Fibroblast of skin of scalp (primary cell): ENCODE measurements at places on chromosomes 16 and 17.

DNA sequence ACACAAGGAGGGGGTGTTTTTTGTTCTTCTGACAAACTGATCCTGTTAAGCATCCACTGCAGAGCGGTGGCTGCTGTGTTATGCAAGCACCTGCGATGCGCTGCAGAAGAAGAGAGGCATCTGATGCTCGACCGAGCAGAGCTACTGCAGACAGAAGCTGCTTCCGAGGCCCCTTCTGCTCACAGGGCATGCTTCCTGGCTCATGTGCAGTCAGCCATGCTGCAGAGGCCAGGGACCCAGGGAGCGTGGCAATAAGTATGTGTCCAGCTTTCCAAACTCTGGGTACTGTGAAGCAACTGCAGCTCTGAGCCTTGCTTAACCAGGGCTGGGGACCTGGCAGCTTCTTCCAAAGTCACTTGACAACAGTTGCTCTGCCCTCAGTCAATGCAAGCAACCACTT lies 448.6 kb upstream of the RBFOX1 start:
- DNase-seq: no peak

DNA sequence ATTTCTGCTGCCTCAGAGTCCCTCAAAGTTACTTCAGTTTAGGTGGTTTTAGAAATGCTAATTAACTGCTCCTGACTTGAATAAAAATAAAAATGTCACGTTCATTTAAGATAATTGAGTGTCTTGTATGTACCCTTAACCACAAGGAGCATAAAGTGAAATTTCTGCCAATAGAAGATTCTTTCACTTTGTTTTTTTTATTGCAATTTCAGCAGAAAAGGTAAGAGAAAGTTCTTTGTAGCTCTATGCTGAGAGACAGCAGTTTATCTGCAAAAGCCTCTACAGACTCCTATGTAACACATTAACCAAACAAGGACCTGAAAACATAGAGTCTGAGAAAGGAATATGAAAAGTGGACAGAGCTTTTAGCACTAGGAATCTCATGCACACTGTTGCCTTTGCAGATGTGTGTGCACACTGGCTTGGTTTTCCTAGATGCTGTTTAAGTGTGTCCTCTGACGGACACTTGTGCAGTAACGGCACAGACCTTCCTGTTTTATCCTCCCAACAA lies 11.6 kb downstream of the ARHGAP44 start:
- DNase-seq: no peak

DNA sequence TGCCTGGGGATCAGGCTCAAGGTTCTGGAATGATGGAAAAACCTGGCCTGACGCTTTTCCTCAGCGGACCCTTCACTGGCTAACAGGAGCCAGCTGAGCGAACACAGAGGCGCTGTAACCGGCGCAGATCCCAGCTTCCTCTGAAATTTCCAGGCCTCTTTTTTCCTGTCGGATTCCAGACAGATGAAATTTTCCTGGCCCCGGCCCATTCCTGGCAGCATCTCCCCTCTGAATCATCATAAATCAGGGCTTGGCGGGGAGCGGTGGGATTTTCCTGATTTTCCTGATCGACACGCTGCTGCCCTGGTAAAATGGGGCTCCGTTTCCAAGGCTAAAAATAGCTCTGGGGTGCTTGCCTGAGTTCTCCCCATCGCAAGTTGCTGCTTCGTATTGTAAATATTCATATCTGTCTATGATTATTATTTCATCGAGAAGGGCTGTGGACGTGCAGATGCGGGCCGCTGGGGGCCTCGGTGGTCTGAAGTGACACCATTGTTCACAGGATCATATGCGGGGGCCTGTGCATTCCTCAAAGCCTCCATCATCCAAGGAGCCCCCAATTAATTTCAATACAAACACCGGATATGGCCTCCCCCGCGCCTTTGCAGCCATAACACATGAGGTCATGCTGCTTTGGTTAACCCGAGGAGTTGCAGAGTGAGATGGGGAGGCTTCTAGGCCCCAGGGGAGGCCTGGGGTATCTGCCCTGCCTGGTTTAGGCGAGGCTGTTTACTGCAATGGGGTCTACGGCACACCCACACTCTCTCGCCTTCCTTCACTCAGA lies 45.8 kb upstream of the ETV4 start:
- DNase-seq: peak; percentile 96

DNA sequence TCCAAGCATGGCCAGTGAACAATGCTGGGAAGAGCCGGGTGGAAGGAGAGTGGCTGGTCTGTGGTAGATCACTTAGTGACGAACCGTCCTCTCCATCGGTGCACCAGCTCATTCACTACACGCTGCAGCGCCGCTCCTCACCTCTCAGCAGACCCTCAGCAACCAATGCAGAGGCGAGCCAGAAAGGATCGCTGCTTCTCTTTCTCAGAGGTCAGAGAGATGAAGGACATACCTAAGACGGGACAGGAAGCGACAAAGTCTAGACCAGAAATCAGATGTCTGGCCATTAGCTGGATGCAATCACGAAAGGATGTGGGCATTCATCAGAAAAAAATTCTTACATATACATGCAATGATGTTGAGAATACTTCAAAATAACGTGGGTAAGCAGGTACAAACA lies 26.9 kb downstream of the NSMCE1 start:
- DNase-seq: no peak

DNA sequence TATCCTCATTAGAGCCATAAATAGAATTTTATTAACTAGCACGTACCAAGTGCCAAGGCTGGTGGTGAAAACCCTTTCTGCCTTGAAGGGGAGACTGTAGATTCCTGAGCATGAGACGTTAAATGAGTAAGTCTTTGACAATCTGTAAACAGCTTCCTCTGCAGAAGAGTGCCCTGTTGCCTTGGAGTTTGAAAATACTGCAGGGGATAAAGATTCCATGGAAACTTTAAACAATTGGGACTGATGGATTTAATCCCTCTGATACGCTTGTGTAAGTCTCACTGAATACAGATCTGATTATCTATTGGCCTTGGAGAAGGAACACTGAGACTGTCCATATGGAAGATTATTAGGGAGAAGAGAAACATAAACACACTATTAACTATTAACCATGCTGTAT lies 1053.4 kb upstream of the RBFOX1 start:
- no peak for DNase-seq

DNA sequence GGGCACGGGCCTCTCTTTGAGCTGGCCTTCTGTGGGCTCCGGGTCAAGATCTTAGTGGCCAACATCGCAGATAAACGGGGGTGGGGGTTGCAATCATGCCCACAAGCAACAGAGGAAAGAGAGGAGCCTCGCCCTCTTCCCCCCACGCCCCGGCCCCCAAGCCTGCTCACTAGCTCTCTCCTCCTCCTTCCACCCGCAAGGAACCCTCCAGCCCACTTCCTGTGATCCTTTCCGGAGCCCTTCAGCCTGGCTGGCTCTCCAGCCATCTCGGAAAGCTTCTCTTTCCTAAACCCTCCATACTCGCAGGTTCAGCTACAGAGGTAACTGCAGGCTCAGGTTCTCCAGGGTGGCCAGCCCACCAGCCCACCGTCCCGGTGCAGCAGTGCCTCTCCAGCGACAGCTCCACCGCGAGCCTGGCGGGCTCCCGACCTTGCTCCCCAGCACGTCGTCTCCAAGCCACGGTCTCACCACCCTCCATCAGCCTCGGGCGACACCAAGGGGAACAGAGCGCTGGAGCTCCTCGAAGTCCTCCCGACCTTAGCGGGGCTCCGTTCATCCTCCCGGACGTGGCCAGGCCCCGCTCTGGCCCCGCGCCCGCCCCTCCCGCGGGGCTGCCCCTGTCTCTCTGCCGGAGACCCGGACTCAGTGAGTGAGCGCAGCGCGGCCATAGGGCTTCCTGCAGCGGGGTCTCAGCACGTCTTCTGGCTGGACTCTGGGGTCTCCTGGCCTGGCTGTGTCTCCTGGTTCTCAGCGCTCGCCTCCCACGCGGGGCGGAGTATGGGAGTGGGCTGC lies 12.9 kb upstream of the ODF4 start:
- peak; percentile 39 for DNase-seq

DNA sequence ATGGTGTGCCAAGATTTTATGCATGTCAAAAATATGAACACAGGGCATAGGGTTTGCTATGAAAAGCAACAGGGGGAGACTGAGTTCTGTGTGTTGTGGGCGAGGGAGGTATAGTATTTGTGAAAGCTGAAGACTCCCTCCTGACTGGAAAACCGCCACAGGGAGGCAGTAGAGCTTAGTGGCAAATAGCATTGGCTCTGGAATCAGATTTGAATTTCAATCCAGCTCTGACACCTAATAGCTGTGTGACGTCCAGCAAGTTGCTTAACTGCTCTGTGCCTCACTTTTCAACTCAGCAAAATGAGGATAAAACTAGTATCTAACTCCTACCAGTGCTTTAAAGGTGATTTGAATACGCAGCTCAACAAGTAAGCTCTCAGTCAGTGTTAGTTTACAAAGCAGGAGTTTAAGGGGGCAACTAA lies 22.0 kb downstream of the KPNA2 start:
- peak; percentile 46 for DNase-seq

DNA sequence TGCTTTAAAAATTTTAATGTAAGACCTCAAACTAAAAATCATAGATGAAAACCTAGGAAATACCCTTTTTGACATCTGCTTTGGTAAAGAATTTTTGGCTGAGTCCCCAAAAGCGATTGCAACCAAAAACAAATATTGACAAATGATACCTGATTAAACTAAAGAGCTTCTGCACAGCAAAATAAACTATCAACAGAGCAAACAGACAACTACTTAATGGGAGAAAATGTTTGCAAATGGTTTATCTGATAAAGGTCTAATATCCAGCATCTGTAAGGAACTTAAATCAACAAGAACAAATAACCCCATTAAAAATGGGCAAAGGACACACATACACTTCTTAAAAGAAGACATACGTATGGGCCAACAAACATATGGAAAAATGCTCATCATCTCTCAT lies 242.5 kb downstream of the BCAS3 start:
- no peak for DNase-seq

DNA sequence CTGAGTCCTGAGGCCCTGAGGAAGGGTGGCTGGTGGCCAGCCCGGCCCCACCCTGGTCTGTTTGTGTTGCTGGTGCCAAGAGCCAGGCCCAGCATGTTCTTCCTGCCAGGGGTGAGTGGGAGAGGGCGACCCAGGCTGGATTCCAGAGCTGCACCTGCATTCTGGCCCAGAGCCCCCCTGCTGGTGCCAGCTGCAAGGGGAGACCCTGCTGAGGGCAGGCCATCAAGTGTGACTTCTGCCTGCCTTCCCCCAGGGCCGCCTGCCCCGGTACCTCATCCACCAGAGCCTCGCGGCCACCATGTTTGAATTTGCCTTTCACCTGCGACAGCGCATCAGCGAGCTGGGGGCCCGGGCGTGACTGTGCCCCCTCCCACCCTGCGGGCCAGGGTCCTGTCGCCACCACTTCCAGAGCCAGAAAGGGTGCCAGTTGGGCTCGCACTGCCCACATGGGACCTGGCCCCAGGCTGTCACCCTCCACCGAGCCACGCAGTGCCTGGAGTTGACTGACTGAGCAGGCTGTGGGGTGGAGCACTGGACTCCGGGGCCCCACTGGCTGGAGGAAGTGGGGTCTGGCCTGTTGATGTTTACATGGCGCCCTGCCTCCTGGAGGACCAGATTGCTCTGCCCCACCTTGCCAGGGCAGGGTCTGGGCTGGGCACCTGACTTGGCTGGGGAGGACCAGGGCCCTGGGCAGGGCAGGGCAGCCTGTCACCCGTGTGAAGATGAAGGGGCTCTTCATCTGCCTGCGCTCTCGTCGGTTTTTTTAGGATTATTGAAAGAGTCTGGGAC lies 2.4 kb upstream of the TCAP start:
- no peak for DNase-seq

- DNase-seq: no peak
Observed at GRCh38 chr17:48562934-48563333, 15.2 kb downstream of the HOXB4 start.

- peak; percentile 71 for DNase-seq
Observed at GRCh38 chr17:8060274-8060673, 21.4 kb downstream of the ALOX15B start.

DNA sequence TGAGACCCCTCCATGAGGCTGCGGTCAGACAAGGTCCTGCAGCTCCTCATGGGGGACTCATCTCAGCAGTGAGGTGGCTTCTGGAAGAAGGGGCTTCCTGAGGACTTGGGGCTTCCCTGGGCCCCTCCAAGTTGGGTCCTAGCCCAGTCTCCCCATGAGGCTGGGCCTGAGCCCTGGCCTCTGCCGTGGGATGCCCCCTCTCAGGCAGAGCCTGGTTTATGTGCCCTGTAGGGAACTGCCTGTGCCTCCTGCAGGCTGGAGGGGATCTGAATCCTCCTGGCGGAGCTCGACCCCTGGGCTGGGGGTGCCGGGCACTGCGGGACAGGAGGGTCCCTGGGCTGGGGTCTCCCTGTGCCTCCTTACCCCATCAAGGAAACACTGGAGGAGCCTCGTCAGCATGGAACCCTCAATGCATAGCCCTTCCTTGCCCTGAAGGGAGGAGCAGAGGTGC lies 45.8 kb downstream of the TNFRSF13B start:
- no peak for DNase-seq

DNA sequence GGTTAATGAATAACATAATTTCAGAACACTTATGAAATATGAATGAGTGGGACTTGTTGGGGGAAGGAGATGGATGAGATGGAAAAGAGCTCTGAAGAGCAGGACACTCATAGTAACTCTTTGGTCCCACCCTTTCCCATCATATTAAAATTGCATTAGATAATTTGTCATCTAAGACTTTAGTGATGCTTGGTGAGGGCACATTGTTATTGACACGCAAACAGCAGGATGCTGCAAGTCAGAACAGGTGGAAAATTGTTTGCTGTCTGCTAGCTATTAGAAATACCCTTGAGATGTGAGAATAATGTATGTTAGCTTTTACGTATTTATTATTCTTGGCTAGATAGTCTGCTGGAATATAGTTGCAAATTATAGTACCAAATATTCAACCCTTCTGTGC lies 75.7 kb downstream of the TANC2 start:
- DNase-seq: no peak

DNA sequence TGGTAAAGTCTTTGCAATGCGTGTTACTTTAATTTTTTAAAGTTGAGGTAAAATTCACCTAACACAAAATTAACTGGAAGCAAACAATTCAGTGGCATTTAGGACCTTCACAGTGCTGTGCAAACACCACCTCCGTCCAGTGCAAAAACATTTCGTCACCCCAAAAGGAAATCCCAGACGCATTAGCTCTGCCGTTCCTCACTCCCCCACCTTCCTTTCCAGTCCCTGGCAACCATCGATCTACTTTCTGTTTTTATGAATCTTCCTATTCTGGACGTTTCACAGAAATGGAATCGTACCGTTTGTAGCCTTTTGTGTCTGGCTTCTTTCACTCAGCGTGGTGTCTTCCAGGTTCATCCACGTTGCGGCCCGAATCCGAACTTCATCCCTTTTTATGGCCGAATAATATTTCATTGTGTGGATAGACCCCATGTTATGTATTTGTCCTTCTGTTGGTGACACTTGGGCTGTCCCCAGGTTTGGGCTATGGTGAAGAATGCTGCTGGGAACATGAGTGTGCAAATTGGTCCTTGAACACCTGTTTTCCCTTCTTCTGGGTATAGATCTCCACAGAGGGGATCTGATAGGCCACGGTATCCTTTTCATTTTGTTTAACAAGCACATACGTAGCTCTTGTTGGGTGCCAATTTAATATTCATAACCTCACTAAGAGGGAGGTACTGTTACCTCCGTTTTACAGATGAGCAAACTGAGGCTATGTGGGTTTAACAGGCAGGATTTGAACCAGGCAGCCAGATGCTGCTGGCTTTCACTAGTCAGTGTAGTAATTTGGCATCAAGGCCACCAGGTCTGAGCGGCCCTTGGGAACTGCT lies 232.0 kb upstream of the GSE1 start:
- no peak for DNase-seq
